ENCODE measurements at places on chromosomes 2 and 18.

GRCh38 chr2:237298151-237299118, 115.5 kb downstream of the COL6A3 start:
- DNase-seq = peak; percentile 99

GRCh38 chr18:45666006-45666405, 50.7 kb downstream of the SLC14A2 start:
- DNase-seq = no peak

- DNase-seq = peak; percentile 81
These were observed 239.9 kb upstream of the FOSL2 start for GRCh38 chr2:28152585-28153280.

DNA sequence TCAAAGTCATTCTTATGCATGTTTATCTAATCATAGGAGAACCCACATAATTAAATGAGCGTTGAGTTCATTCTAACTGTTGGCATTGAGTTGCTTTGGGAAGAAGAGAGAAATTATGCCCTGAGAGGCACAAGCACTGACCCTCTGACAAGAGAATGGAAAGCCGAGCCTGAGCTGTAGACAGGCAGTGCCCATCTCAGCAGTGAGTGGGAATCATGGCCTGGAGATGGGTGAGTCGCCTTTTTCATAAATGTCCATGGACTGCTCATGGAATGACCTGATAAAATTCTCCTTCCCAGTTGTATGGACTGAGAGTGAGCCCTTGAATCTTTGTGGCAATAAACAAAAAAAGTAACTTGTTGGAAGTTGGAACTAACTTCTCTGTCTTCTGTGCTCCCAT, 21.4 kb upstream of the MYO3B start:
- no peak for DNase-seq

DNA sequence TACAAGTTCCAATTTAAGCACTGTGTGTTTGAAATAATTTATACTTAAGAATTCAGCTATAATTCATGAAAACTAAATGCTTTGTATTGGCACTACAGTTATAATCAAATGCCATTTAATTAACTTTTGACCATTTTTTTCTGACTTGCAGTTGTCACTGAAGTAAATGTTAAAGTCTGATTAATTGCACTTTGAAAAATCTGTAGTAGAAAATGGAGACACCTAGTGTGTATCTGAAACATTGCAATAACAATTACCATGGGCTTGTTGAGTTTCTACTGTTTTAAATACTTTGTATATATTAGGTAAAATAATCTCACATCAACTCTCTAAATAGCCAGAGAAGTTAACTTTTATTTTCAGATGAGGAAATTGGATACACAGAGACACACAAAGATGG, 458.6 kb upstream of the FSIP2 start:
- DNase-seq = peak; percentile 24

DNA sequence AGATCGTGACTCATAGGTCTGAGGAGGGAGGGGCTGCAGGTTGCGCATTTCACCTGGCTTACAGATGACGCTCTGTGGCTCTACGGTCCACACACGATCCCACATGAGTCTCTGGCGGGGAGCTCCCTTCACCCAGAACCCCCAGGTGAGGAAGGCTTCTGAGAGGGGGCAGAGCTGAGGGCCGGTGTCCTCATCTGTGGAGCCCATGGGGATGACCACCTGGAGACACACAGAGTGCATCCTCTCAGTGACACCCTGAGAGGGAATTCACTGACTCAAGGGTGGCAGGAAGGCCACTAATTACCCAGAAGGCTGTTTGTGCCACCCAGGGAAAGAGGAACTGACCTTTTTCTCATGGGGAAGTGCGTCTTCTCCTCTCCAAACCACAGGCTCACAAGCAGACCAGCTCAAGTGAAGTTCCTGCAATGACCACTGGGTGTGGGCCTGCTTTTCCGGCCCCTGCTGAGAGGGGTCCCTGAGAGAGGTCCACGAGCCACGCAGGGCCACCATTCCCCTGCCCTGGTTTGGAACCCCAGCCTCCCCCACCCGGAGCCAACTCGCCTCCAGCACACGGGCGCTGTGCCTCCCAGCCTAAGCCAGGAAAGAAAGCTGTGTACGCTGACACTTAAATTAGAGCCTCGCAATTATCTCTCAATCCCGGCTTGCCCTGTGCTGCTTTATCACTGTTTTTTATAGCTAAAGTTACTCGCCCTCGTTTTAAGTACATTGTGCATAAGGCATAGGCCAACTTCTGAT, 114.1 kb downstream of the BCL11A start:
- DNase-seq = no peak

GRCh38 chr18:77524909-77525308, 275.3 kb downstream of the GALR1 start:
- no peak for DNase-seq

DNA sequence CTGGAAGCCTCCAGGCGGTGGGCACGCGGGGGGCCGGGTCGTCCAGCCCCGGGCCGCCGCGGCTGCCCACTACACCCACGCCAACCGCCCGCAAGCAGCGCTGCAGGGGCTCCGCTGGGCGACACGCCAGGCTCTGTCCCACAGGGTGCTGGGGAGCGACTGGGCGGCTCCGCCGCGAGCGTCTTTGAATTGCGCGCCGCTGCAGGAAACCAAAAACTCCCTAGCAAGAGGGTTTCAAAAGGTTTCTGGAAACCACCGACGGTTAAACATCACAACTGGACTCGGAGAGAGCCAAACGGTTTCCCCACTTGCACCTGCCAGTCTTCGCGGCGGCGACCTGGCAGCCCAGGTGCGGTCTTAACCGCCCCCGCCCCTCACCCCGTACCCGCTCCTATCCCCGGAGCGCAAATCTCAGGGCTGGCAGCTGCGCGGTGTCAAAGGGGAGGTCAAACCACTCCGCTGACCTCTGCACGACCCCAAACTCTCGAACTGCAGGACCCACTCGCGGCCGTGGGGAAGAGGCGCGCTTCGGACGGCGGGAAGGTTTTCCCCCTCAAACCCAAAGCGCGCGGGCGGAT, 1.0 kb downstream of the CXCR4 start:
- no peak for DNase-seq

DNA sequence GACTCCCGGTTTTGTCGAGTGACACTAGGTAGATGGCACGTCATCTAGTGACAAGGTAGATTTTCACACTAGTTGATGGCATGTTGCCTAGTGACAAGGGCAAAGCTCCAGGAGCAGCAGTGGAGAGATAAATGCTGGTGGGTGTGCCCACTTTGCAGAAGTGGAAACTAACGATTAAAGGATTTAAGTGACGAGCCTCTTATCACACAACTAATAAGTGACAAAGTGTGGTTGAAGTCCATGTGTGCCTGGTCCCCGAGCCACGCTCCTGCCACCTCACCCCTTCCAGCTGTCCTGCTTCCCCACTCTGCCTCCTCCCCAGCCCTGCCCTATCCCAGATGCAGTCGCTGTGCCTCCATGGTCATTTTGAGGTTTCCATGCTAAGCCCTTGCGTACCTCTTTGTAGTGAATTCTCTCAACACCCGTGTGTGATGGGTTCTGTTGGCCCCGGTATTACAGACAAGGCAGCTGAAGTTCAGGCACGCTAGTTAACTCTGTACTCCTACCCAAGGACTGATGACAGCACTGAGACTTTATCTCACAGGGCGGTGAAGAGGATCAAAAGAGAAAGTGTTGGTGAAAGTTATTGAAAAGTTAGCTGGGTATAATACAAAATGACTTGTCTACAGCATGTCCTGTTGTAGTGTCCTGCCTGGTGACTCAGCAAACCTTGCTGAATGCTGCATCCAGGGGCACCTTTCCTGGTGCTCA, 113.4 kb upstream of the GLI2 start:
- DNase-seq = no peak

- DNase-seq = no peak
These were observed 9.0 kb upstream of the FABP1 start for GRCh38 chr2:88136817-88137216.

- DNase-seq = no peak
These were observed 7.3 kb downstream of the THOC1 start for GRCh38 chr18:260547-260946.

- peak; percentile 36 for DNase-seq
These were observed 20.4 kb upstream of the BCL2 start for GRCh38 chr18:63339920-63340484.

DNA sequence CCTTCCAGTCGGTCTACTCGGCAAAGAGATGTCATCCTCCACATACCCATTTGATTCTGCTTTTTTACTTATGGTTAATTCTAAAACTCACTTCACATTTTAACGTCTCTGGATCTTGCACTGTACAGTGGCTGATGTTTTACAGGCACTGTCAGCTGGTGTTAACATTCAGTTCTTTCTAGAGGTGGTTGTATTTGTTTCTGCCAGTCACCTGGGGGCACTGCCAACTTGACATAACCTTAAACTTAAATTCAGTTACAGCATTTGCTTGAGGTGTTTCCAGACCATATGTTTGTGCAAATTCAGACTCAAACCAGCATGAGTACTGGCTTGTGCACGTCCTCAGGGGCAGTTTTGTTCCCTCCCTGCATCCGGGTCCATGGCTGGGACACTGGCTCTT, 5.3 kb upstream of the TMEM185B start:
- peak; percentile 48 for DNase-seq

DNA sequence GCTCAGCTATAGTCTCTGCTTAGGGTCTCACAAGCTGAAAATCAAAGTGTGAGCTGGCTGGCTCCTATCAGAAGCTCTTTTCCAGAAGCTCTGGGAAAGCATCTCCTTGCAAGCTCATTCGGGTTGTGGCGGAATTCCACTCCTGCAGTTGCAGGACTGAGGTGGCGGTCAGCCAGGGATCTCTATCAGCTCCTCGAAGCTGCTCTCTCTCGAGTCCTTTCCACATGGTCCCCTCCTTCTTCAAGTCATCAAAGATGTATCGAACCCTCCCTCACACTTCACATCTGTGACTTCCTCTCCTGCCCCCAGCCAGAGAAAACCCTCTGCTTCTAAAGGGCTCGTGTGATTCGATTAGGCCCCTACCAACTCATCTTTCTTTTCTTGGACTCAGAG, 141.7 kb downstream of the ZFP36L2 start:
- DNase-seq = peak; percentile 43

DNA sequence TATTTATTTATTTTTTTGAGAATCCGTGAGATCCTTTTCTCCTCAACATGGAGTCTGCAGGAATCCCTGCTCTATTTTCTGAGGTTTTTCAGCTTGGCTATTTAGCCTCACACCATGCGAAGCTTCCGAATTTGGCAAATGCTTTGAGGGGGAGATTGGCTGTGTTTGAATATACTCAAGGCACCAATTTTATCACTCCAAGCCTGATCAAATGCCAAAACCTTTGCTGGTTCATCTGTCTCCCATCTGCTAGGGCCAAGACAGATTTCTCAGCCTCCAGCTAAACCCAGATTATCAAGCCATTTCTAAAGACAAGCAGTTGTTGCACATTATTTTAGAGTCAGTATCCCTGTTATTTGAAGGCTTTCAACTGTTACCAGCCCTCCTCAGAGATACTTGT, 295.7 kb downstream of the XIRP2 start:
- DNase-seq = no peak

DNA sequence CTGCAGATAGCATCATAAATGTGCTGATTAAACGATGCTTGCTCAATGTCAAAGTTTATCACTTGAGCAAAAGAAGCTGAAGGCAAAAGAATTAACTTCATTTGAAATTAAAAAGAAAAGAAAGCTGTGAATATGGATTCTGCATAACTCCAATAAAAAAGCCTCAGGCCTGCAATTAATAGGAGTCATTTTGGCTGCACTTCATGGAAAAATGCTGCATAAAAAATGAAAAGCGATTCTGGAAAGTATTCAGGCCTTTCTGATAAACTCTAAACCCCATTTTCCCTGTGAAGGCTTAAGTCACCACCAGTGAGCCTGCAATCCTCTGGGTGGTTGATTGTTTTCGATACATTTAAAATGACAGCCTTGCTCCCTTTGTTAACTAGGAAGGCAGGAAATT, 1793.4 kb downstream of the SUCLG1 start:
- no peak for DNase-seq

DNA sequence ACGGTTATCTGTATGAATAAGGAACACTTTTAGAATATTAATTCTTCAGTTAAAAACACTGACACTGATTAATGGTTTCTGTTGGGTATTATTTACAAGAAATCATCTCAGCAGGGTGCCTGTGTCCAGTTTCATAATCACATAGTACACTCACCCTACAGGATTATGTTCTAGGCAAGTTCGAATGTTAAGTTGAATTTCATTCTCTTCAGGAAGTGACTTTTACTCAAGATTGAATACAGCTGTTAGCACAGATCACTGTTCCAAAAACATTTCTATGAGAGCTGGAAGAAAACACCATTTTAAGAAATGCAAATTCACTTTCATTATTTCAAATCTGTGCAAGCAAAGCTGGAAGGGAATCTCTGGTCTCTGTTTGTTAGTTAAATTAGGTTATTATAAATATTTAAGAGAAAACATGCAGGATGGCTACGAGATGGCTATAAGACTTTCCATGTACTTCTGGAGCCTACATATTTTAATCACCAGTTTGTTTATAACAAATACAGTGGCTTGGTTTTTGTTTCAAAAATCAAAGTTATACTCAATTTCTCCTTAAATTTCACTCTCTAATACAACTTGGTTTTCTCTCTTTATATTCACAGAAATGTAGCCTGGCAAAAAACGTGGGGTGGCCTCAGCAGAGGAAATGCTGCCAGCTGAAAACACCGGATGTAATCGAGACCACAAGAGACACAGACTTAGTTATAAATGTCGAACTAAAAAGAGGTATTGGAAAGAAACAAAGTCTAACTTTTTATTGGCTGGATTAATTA, 65.8 kb downstream of the RBMS1 start:
- no peak for DNase-seq

GRCh38 chr2:1482253-1482675, 69.0 kb downstream of the TPO start:
- DNase-seq = no peak

DNA sequence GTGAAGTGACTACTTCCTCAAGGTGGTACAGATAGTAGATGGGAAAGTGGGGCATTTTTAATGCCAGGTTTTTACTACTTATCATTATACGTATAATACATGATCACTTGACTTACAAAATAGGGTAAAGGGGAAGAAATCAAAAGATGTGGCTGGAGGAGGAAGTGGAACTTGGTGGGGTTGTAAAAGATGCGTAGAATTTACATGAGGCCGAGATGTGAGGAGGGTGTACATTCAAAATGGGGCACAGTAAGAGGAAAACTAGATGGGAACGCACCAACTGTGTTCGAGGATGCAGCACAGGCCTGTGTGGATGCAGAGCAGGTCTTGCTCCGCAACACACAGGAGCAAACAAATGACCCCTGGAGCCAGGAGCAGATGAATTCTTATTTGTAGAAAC, 403.3 kb downstream of the TXNL1 start:
- DNase-seq = no peak

DNA sequence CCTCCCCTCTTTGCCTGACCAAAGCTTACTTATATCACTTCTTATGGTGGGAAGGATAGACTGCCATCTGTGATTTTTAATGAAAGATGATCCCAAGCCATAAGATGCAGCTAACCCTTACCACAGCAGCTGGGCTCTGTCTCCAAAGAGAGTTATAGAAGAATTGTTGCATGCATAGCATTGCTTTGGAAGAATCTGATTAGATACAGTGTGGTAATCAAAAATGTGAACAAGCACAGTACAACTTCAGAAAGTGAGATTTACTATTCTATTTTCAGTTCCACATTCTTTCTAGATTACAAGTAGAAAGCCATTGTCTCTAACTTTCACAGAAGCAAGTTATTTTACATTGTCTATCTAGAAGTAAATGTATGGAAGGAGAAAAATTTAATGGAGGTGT, 129.0 kb upstream of the ACVR2A start:
- DNase-seq = no peak

GRCh38 chr18:23238152-23238531, 102.9 kb downstream of the CABLES1 start:
- DNase-seq = no peak

- DNase-seq = no peak
These were observed 30.0 kb downstream of the GNAL start for GRCh38 chr18:11719050-11719449.

Measured in epithelial cell of esophagus (primary cell).